HT-29 (cell line): ENCODE measurements at places on chromosomes 2 and 18.

- no peak for DNase-seq
Measured at GRCh38 chr2:231306791-231307393, 88.6 kb upstream of the B3GNT7 start.

GRCh38 chr2:68134554-68134953 is 23.1 kb upstream of the PNO1 start:
- no peak for DNase-seq

DNA sequence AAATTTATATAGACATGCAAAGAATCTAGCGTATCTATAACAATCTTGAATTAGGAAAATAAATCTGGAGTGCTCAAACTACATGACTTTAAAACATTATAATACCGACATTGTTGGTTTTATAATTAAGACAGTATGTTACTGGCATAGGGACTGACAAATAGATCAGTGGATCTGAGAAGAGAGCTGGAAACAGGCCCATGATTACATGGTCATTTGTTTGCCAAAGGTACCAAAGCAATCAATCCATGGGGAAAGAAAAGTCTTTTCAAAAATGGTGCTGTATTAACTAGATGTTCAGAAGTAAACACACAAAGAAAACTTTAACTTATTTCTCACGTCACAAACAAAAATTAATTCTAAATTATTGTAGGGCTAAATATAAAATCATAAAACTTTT is 124.2 kb downstream of the BCL2L11 start:
- no peak for DNase-seq

DNA sequence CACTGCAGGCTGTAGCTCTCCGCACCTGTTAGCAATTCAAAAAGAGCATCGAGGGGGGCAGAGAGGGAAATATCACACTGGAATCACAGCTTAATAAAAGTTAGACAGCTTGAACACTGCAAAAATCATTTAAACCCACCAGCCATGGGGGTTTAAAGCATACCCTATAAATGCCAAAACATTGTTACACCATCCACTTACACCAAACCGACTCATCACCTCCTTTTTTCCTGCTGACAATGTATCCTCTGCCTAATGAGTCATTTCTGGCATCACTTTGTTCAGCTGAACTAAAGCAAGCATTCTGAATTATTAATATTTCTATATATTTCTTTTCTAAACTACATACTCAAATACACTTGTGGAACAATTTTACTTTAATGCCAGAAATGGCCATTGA is 21.6 kb downstream of the MC4R start:
- DNase-seq, result no peak

DNA sequence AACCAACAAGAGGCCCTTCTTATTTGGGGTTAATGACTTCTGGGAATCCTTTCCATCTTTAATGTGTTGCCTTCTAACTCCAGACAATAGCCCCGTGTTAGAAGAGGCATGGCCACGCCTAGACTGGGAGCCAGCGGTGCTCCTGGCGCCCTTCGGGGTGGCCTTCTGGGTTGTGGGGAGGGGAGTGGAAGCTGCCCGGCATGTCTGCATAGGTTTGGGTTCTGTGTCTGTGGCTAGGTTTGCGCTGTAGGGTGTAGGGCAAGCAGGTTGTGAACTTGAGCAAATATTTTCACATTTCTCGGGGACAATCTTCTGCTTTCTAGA is 40.4 kb downstream of the CELF4 start:
- no peak for DNase-seq
